ENCODE measurements at places on chromosomes 7 and 10.
A peak's percentile ranks its signal among the peaks of the same experiment; 100 is the strongest.

GRCh38 chr7:158327571-158328180, 259.9 kb downstream of the PTPRN2 start:
- no peak for DNase-seq

GRCh38 chr7:111162692-111163091, 71.8 kb downstream of the LRRN3 start:
- no peak for DNase-seq

- no peak for DNase-seq
Observed at GRCh38 chr10:47214520-47214919, 85.5 kb upstream of the GDF10 start.

DNA sequence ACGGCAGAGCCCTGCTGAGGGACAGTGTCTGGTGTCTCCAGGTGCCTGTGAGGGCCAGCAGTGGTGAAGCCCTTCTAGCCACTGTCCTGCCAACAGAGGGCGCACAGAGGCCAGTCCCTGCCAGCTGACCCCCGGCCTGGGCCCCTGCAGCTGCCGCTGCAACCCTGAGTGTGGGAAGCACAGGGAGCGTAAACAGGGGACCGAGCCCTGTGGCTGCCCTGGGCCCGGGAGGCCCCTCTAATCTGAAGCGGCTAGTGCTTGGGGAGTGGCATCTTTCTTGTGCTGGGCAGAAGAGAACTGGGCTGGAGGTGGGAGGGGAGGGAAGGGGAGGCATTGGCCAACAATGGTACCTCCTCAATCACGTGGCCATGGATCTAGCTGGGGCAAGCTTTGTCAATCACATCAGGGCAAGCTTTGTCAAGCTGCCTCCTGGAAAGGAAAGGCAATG, 34.6 kb downstream of the TRIM8 start:
- DNase-seq, result peak; percentile 49

DNA sequence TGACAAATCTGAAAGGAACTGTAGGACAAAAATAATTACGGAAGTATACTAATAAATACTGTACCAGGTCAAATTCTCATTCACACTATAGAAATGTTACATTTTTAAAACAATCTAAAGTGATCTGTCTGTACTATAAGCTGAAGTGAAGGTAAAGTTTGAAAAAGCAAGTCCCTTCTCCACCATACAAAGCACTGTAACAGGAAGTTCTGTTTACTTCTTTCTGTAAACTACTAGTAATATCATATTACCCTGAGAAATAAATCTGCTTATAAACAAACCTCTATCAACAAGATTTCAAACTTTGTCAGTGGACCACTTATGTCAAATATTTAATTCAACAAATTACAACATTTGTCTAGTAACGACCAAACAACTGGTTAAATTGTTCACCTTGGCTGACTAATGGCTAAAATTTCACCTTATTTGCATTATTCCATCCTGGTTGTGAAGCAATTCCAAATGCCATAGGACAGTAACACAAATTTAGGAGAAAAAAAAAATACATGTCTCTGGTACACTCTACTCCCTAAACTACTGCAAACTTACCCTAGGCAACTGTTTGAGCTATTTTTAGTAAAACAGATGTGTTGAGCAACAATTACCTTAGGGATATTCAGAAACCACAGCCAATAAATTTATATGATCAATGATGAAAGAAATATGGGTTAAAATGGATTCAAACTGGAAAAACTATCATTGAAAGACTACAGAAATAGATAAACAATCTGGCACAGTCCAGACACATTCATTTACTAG, 126.0 kb downstream of the NRBF2 start:
- no peak for DNase-seq

DNA sequence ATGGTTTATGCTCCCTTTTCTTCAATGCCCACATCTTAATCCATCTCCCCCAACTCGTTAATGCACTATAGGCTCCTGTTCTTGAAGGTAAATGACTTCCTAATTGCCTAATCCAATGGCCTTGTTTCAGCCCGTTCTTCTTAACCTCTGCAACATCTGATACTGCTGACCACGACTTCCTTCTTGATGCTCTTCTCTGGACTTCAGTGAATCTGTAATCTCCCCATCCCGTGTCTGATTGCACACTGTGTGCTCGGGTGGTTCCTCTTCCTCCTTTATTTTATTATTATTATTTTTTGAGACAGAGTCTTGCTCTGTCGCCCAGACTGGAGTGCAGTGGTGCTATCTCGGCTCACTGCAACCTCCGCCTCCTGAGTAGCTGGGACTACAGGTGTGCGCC, 58.9 kb downstream of the HIPK2 start:
- peak; percentile 84 for DNase-seq

GRCh38 chr10:54026340-54026739, 774.7 kb downstream of the PCDH15 start:
- no peak for DNase-seq

DNA sequence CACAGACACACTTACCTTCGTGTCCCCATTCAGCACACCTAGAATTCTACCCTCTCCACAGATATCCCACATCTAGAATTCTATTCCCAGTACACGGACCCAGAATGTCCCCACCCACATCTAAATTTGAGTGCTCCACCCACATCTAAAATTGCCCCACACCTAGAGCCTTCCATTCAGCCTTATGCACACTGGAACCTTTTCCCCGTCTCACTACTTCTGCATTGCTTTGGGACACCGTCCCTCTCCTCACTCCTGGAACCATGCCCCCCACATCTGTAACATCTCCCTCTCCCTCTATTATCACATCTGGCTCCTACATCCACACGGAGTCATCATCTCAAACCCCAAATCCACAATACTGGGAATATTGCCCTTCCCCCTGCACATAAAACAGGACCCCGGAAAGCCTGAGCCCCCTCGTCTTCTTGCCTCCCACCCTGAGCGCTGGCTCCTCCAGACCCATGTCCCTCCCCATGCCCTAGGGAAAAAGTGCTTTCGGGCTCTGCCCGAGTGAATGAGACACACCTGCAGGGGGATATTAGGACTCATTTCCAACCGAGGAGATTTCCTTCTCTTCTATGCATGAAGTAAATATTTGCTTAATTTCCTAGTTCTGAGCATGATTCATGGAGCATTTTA, 125.8 kb upstream of the UNC5B start:
- no peak for DNase-seq

- DNase-seq, result peak; percentile 12
Observed at GRCh38 chr10:88409236-88409635, 173.9 kb downstream of the RNLS start.

DNA sequence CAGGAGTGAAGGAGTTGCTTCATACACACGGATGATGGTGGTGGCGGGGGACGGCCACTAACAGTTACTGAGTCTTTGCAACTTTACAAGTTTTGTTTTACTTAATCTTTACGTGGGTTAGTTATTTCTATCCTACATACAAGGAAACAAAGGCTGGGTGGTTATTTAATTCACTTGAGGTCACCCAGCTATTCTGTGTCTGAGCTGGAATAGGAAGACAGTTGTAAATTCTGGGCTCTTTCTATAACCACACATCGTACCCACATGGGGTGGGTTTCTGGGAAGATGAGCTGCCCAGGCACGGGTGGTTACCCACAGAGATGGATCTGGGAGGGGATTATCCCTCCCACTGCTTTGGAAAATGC, 137.9 kb downstream of the ANLN start:
- DNase-seq, result peak; percentile 39

DNA sequence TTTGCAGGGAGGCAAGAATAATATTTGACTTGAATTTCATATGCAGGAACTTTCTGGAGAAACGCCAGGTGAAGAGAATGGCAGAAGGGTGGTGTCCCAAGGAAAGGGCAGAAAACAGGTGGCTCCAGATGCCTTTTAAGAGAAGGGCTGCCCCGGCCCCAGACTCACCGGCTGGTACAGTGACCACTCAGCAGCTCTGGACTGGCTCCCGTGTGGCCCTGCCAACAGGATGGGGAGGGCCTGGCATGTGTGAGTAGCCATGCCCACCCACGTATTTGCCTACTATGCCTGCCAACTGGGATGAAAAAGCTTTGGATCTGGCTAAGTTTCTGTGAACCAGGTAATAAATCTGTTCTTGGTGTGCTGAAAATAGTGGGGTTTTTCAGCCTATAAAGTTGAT, 159.5 kb downstream of the PRKAG2 start:
- no peak for DNase-seq

DNA sequence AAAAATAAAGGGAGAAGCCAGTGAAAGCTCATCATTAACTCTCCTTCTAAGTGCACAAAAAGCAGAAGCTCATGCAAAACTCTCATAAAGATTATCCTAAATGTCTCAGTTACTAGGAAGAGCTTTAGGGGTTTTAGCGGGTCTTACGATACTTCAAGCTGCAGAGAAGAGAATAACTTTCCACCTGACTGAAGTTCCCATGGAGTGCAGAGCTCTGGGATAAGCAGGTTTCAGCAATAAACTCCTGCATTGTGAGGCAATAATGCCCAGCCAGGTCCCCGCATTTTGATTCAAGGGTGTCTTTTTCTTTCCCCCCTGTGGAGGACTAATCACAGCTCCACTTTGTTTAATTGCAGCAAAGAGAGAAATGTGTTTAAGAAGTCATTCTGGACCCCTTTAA, 241.9 kb upstream of the SP8 start:
- DNase-seq, result no peak

DNA sequence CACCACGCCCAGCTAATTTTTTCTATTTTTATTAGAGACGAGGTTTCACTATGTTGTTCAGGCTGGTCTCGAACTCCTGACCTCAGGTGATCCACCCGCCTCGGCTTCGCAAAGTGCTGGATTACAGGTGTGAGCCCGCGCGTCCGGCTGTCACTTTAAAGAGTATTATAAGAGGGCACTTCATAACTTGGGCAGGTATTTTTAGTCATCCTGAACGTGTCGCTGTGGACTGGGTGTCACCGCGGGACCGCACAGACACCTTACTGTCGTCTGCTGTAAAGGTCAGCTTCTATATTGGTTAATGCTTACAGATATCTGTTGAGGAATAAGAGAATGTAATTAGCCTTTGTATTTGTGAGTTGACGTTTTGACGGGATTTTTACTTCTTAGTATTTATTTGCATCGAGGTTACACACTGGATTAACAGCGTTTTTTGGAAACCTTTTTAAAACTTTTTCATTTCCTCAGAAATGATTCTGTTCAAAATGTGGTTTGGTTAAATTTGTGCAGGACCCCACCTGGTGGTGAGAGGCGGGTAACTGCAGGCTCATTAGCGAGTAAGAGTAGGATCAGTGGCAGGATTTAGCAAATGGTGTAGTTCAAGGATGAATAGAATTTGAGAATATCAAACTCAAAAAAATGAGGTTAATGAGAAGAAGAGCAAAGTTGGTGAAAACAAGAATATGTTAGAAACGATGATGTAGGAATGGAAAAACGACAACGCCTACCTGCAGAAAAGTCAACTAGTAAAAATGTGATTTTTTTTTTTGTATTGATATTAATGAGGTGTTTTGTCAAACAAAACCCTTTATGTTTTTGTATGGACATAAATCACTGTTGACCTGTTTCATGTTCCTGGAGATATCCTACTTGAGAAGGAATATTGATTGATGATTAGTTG, 3.2 kb downstream of the DNAJB6 start:
- peak; percentile 56 for DNase-seq

GRCh38 chr10:42767906-42768305, 14.7 kb upstream of the BMS1 start:
- DNase-seq, result no peak

DNA sequence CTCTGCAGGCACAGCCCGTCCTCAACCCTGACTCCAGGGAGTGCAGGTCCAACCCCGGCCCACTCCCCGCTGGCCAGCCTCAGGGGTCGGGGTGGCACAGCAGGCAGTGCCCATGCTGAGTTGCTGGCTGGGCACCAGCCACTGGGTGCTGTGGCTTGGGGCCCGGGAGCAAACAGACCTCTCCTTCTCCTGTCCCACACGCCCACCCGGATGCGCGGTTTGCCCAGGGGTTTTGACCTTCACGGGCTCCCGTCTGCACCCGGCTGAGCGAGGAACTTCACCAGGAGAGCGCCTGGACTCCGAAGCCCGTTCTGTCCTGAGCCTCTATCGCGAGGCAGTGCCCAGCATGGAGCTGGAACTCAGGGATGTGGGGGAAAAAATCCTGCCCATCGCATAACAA, 2.6 kb upstream of the GRIFIN start:
- no peak for DNase-seq

DNA sequence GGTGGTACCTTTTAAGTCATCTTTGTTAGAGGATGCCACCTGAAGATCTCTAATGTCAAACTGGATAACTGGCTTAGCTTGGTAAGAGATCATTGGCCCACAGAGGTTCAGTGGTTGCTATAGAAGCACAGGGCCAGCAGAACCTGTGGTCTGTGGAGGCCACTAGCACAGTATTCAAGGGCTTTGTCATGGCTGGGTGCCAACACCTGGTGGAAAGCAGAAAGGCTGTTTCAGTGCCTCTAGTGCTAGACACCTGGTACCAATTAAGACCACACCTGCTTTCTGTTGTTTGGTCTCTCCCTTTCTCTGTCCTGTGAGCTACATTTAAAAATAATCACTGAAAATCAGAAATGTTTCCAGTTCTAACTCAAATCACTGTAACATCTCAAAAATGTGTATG, 10.0 kb upstream of the PCGF5 start:
- no peak for DNase-seq

DNA sequence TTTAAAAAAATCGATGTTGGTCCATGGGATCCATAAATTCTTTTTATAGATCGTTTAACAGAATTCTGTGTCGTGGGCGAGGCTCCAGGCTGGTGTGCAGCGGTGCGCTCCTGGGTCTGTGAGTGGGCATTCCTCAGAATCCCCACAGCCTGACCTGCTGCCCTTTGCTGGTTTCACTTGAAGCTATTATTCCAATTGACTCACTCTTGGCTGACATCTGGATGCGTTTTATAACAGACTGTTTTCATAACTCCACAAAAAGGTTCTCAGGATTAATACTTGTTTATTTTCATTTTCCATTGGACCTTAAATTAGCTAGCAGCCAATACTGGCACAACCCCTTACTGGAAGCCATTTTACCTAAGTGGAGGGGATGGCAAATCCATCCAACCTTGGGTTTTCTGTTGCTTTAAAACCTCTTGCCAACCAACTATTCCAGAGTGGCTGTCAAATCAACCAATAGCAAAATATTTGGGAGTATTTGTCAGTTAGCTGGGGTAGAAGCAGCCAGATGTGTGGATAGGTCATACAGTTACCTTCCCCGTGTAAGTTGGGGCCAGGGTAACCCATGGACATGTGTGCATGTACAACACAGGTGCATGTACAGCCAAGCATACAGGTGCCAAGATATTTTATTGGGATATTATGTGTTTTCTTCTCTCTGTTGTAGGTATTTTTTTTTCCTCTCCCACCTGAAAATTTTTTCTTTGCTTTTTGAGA, 160.7 kb upstream of the ZNF32 start:
- DNase-seq, result no peak

DNA sequence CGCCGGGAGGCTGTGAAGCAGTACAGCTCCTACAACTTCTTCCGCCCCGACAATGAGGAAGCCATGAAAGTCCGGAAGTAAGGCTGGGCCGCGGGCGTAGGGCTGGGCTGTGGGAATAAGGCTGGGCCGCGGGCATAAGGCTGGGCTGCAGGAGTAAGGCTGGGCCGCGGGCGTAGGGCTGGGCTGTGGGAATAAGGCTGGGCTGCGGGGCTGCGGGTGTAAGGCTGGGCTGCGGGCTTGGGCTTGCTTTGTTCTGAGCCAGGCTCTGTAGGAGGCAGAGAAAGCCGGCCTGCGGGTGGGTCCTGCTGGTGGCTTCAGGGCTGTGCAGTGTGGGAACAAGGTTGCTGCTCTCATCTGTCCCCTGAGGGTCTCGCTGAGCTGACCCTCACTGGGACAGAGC, 12.5 kb downstream of the PFKFB3 start:
- no peak for DNase-seq
